Fibroblast of skin of left quadriceps (primary cell): ENCODE measurements at places on chromosomes 6 and 20.
A peak's percentile ranks its signal among the peaks of the same experiment; 100 is the strongest.

- DNase-seq = no peak
Observed at GRCh38 chr20:23631981-23632710, 5.6 kb downstream of the CST3 start.

GRCh38 chr20:23108871-23109270 lies 22.7 kb upstream of the CD93 start:
- DNase-seq = no peak

GRCh38 chr6:147080225-147080624 lies 124.0 kb upstream of the STXBP5 start:
- no peak for DNase-seq

DNA sequence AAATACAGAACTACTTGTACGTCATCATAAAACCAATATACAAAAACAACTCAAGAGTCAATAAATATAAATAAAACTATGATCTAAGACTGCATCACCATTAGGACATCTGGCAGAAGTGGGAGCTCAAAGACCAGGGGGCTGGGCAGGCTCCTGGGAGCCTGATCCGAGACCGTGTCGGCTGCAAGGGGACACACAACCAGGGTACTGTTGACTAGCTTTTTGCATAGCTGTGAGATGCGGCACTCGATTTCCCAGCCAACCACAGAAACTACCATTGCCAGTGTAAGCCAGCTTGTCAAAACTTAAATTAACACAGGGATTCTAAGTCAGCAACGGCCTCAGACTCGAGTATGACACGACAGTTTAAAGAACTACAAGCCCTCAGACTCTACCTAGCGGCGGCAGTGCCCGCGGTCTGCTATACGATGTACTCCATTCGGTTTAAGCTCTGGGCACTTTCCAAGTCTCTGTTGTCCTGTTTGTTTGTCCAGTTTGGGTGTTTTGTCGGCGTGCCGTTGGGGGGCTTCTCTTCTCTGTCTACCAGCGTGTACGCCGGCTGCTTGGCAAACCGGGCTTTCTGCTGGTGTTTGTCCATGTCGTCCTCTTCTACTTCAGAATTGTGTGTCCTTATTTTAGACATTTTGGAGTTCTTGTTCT lies 34.6 kb downstream of the JAG1 start:
- DNase-seq = no peak

DNA sequence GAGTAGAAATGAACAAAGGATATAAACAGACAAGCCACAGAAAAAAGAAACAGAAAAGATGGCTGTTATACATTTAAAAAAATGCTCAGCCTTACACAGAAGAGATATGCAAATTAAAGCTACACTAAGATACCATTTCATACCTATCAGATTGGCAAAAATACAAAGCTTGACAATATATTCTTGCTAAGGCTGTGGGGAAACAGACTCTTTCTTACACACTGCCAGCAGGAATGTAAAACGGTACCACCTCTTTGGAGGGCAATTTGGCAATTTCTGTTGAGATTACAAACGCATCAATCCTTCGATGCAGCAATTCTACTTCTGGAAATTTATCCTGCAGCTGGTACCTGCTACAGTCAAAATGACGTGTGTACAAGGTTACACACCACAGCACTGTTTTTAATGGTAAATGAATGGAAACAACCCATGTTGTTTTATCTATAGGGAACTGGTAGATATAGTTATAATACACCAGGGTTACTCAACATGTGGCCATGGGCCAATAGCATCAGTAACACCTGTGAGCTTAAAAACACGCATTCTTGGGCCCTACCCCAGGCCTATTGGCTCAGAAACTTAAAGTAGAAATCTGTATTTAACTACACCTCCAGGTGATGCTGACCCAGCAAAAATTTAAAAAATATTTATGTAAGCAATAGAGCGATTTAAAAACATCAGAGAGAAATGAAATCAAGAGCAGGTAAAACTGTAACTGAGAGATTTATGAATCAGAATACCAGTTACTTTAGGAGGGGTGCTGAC lies 53.3 kb downstream of the TRAM2 start:
- no peak for DNase-seq

GRCh38 chr20:57066126-57066900 lies 200.1 kb downstream of the BMP7 start:
- DNase-seq = peak; percentile 20

DNA sequence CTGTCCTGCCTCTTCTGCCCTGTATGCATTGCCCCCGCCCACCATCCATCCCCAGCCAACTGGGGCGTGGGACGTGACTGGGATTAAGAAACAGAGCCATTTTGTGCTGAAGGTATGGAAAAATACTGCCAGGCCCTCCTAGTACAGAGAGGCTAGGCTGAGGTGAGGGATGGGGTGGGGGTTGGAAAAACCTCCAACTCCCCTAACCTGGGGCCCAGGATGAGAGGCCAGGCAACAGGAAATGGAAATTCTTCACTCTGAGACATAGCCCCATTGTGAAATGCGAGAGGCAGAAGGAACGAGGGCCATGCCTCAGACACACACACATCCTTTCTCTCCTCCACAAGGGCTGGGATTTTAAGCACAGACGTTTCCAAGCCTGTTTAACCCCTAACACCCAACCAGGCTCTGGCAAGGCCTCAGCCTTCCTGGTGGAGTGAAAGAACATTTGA lies 19.9 kb downstream of the KCNK5 start:
- no peak for DNase-seq

- no peak for DNase-seq
Observed at GRCh38 chr6:149779644-149779963, 30.1 kb downstream of the PCMT1 start.

DNA sequence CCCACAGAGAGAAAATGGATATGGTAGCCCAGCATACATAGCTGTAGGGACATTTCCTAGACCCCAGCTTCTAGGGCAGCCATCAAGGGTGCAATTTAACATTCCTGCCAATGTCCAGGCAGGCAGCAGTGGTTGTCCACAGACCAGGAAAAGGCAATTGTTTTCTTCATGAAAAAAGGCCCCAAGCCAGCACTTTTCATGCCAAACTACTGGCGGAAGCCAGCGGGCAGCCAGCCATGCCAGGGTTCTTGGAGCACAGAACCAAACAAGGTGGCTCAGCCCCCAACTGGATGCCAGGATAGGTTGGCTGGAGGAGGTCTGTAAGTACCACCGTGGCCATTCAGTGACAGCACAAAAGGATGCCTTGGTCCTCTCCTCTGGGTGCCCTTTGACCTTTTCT lies 94.6 kb downstream of the BANF2 start:
- DNase-seq = no peak

DNA sequence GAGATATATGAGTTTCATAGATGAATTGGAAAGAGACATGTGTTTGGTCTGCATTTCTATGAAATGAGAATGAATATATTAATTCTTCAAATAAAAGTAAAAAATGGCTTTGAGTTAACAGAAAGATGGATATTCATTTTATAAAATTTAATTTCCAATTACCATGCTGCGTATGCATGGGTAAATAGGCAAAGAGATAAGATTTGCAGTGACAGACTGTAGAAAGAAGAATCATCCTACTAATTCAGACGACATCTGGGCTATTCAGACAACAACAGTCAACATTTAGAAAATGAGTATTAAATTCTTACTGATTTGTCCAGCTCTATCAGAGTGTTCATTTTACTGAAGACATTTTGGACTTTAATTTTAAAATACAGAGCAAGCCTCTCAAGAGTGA lies 602.2 kb upstream of the NRSN1 start:
- no peak for DNase-seq

DNA sequence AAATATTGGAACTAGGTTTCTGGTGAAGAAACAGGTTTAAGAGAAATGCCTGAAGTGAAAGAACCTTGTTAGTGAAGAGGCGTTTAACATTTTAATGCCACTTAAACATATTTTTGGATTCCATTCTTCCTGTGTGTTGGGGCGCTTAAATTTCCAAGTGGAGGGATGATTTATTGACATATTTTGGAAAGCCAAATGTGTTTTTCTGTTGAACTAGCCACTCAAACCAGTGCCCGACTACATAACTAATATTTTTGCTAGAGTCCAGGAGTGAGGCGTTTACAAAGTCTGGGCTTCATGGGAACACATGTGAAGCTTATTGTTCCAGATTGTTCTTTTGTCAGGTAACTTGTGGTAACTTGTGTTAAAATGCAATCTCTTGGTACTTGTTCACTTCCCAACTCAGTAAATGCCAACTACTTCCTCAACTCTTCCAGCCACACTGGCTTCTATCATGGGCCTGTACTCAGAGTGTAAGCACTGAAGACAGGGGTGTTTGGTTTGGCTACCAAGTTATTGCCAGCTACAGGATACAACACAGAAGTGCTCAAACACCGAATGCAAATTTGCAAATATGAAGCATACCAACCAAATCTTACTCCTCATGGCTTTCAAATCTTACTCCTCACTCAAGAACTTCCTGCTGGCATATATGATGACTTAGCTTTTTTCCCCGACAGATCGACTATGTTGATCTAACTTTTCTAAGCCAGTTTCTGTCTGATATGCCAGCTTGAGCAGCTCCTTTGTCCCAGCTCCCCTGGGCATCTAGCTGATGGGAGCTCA lies 2.0 kb upstream of the ZNFX1 start:
- DNase-seq = no peak

GRCh38 chr6:7637533-7637932 lies 47.5 kb downstream of the SNRNP48 start:
- no peak for DNase-seq

GRCh38 chr20:47956268-47956995 lies 171.2 kb upstream of the SULF2 start:
- no peak for DNase-seq

DNA sequence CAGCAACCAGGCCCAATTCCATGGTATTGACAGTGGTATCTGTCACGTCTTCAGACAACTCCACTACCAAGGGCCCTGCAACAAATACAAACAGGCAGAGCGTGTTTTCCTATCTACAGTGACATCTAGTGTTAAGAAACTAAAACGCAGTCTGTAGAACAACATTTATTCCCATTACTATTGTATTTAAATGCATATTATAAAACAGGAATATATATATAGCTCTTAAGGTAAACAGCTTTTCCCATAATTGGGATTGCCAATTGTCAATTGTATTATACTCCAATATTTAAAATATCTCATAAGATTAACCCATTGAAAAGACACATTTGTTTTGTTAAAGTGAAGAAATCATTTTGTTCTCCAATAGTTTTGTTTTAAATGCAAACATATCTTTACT lies 97.2 kb downstream of the KIF16B start:
- DNase-seq = peak; percentile 42

GRCh38 chr20:50957798-50958614 lies at the start of gene DPM1:
TSS of gene DPM1 (minus strand) at chr20:50958532. CDS start at chr20:50958523, 9 bp downstream.
- DNase-seq = no peak

GRCh38 chr6:21354805-21355238 lies 238.7 kb upstream of the SOX4 start:
- no peak for DNase-seq

DNA sequence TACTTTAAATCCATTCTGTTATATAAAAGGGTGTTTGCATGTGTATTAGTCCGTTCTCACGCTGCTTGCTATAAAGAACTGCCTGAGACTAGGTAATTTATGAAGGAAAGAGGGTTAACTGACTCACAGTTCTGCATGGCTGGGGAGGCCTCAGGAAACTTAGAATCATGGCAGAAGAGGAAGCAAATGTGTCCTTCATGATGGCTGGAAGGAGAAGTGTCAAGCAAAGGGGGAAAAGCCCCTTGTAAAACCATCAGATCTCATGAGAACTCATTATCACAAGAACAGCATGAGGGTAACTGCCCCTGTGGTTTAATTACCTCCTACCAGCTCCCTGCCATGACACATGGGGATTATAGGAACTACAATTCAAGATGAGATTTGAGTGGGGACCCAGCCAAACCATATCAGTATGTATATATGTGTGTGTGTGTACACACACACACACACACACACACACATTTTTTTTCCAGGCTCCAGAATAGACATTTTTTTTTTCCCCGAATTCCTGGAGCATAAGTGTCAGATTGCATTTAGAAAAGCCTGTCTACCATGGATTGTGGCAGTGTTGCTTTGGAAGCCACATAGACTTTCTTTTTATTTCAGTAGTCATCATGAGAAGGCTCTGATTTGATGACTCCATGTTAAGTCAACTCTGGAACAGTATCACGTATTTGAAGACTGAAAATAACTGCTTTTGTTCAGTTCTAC lies 31.5 kb downstream of the KDM1B start:
- DNase-seq = no peak
